ENCODE measurements at places on chromosomes 1 and 21.

DNA sequence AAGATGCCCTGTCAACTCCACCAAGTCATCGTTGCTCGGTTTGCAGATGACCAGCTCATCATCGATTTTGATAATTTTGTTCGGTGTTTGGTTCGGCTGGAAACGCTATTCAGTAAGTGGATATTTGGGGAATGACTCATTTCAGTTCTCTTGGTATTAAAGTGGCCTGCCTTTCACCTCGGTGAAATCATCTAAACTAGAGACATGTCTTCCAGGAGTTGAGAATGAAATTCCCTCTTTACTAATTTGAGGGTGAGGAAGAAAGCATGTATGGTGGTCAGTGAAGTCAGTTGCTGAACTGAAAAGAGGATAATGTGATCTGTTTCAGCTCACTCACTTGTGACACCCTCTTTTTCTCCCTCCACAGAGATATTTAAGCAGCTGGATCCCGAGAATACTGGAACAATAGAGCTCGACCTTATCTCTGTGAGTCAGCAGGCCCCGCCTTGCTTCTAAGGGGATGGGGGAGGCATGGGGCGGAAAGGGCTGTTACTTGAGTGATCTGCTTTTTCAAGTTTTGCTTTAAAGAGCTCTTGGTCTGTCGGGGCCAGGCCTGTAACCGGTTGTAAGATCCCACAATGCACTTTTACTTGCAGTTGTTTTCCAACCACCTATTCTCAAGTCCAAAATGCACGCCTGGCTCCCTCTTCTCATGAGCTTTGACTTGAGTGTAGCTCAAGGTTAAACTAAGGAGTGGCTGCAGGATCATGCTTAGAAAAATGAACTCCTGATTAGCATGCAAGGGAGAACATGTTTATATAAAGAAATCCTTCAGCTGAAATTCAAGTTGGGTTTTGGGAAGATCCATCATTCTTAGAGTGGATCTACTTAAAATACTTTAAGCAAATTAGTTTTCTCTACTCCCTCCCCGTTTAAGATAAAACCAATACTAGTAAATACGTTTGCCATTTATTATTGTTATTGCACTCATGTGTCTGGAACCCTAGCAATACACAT lies 59.8 kb downstream of the CAPN2 start:
- peak; percentile 87 for DNase-seq

- DNase-seq: no peak
Measured at GRCh38 chr21:32370998-32371766, 21.6 kb downstream of the URB1 start.

DNA sequence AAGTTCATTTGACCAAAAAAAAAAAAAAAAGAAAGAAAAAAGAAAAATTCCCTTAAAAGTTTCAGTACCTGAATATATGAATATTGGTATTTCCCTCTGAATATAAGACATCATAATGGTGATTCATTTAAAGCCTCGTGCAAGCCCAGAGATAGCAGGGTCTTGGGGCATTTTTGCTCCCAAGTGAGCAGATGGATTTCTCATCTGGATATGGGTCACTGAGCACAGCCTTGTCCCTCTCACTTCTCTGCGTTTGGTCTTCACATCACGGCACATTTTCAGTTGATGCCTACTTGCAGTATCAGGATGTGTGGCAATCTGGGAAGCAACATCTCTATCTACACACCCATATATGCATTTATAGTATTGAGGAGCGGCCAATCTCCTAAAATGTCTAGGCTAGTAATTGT lies 12.7 kb downstream of the CD58 start:
- DNase-seq: no peak

DNA sequence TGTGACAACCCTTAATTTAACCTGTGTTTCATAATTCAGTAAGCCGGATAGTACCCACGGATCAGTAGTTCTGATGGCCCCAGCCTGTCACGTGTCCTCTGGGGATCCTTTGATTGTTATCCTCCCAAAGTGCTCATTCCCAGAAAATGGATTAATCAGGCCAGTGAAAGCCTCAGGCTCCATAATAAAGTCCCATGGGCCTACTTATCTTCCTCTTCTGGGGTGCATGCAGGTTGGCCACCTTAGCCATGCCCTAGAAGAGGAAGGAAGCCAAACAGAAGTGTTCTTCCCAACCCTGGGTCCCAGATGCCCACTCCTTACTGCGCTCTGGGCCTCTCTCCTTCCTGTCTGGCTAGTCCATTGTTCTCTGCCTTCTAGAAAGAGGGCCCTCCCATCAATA lies 146.1 kb downstream of the EDEM3 start:
- no peak for DNase-seq

DNA sequence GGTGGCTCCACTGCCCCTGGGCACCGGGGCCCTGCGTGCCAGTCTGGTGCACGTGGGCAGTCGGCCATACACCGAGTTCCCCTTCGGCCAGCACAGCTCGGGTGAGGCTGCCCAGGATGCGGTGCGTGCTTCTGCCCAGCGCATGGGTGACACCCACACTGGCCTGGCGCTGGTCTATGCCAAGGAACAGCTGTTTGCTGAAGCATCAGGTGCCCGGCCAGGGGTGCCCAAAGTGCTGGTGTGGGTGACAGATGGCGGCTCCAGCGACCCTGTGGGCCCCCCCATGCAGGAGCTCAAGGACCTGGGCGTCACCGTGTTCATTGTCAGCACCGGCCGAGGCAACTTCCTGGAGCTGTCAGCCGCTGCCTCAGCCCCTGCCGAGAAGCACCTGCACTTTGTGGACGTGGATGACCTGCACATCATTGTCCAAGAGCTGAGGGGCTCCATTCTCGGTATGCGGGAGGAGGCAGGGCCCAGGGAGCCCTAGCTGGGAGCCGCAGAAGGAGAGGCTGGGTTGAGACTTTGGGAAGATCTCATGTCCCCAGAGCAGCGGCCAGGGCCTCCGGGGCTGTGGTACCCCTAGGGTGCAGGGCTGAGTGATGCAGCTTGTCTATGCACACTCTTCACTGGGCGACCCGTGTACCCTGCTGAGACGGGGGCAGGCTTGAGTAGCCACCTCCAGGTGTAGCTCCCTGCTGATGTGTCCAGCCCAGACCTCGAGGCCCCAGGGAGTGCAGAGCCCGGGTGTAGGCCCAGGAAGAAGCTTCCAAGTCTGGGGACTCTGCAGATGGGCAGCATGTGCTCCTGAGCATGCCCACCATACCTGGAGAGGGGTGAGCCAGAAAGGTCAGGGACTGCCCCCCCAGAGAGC lies 1.8 kb downstream of the VWA1 start:
- no peak for DNase-seq

- DNase-seq: no peak
Measured at GRCh38 chr21:38326899-38327298, 70.1 kb downstream of the KCNJ15 start.

DNA sequence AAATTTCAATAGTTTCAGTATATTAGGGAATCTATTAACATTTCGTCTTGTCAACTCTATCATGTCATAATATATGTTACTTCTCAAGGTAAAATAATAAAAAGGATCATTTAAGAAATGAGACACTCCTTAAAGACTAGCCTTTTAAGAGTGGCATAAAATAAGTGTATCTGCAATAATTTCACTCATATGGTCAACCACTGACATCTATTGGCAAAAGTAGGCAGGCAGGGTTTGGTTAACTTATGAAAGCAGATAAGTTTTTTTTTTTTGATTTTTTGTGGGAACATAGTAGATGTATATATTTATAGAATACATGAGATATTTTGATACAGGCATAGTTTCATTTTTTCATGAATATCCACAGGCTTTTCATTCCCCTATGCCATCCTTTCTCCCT lies 5.5 kb upstream of the RGS21 start:
- DNase-seq: no peak

DNA sequence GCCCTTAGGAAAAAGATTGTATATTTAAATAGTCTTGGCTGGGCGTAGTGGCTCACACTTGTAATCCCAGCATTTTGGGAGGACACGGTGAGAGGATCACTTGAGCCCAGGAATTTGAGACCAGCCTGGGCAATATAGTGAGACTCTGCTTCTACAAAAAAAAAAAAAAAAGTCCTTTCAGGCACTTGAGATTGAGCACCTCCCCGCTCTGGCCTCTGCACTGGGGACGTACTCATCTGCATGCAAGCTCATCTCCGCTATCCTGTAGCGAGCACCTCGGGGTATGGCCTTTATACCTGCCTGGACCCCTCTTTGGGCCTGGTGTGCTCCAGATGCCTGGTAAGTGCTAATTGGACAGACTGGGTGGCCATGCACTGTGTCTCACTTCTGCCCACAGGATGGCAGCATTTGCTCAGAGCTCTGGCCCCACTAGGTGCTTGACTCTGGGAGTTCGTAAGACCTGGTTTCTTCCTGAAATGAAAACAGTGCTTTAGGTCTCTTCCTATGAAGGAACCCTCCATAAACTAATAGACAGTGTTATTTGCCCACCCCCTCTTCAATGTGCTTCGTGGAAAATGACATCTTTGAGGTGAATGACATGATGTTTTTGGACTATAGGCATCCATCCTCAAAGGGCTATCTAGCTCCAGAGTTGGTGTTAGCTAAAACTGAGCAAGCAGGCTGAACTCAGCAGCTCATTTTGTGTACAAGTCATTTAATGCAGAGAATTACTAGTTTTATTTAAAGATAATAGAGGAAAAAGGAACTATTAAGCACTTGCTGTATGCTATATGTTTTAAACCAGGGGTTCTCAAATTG lies 61.7 kb upstream of the ADAR start:
- DNase-seq: peak; percentile 71

DNA sequence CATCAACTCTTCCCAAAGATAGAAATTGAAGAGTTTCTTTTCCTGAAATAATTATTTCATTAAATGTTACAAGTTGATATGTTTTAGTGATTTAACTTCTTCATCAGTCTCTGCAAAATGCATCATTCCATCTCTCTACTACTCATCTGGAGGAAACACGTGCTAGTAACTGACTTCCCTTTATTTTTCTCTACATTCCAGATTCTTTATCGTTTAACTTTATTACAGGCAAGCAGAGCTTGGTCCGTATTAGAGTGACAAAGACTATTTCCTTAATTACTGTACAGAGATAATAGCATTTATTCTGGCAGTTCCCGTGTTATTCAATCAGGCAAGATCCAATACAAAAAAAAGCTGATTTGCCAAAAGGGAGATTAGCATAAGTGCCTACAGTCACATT lies 88.6 kb downstream of the TM2D1 start:
- no peak for DNase-seq

DNA sequence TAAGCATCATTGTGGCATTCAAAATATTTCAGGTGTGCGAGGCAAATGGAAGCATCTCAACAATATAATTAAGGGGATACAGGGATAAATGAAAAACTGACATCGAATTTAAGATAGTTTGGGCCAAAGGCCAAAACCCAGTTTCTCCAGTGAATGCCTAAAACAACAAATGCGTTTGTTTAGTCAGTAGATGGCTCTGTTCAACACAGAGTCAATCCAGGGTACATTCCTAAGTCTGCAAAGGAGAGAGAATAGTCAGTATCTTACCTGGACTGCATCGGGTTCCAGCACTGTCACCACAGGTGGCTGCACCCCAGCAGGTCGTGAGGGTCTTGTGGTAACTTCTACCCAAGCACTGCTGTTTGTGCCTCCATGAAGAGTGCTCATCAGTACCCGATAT lies 321.1 kb downstream of the KCTD3 start:
- DNase-seq: no peak

DNA sequence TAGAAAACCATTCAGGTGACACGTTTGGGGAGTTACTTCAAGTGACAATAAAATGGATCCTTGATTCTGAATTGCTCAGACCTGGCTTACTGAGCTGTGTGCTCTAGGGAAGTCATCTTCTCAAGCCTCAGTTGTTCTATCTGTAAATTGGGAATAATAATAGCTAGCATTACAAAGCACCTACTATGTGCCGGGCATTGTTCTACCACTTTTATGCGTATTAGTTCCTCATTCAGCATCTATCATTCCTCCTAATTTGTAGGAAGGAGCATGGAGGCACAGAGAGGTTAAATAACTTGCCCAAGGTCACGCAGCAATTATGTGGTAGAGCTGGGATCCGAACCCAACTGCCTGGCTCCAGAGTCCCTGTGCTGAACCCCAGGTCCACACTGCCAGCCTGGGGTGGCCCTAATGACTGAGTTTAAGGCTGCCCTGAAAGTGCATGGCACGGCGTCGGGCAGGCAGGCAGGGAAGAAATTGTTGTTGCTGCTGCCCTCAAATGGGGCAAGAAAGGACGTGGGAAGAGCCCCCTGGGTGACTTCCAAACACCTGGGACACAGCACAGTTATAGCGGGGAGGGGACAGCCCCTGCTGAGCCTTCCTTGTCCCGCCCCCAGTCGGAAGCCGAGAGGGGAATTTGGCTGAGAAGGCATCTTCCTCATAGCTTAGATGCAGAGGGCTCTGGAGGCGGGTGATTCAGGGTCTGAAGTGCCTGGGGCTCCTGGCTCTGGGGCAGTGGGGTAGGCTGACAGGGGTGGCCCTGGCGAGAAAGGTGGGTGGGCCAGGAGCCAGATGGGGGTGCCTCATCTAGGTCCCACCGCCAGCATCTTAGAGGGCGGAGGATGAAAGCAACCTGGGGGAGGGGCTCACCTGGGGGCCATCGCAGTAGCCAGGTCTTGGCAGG lies 86.5 kb upstream of the IFFO2 start:
- no peak for DNase-seq

DNA sequence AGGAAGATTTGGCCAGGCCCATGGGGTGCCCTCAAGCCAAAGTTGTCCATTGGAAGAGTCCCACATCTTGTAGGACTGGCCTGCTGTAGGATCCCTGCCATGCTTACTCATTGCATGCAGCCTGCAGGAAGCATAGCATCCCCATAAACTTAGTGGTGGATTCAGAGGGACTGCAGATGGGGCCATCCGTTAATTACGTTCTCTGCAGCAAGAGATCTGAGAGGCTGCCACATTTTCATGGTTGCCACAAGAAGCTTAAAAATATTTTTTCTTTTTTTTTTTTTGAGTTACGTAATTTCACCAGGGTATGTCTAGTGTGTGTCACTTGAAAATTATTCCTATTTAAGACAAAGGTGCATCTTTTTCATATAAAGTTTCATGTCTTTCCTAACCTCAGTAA lies 329.7 kb upstream of the USP24 start:
- peak; percentile 59 for DNase-seq

GRCh38 chr21:42214081-42214750 lies 4.7 kb upstream of the ABCG1 start:
- DNase-seq: no peak
